GM12878 (cell line): ENCODE measurements at places on chromosomes 3 and 15. TPM values are rescaled to one million over a fixed set of nuclear protein-coding genes. Genes with fewer than 3 reads are reported as not detected.

DNA sequence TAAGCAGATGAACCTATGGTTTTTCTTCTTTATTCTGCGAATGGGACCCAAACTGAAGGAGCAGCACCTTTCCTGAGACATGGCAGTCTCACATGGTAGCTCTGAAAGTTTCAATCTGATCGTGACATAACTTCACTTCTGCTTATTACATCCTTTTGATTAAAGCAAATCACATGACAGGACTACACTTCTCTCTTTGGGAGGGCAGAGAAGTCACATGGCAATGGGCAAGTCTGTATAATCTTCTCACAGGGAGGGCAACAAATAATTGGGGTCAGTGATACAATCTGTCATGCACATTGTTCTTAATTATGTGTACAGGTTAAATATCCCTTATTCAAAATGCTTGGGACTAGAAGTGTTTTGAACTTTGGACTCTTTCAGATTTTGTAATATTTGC, 21.6 kb downstream of the NCBP2 start:
- no peak for DNase-seq
- no peaks in the 10 kb centered on the region for H3K27me3 ChIP-seq
- H3K27ac ChIP-seq = no peak overlapping the region
- H3K36me3 ChIP-seq = no peaks in the 10 kb centered on the region; the same call in 1 of the 2 replicates
- no peak overlapping the region for H3K4me3 ChIP-seq
- peaks cover 4% of the 10 kb centered on the region; the same call in 1 of the 2 replicates for H3K4me1 ChIP-seq

Gene PLIN1
- polyA plus RNA-seq = not detected in 2 replicates

- H3K36me3 ChIP-seq = no peaks in the 10 kb centered on the region
- no peaks in the 10 kb centered on the region for H3K4me1 ChIP-seq
- H3K27ac ChIP-seq = no peak overlapping the region
- no peaks in the 10 kb centered on the region for H3K27me3 ChIP-seq
- no peak for DNase-seq
Observed at GRCh38 chr3:43041517-43041916, 62.4 kb downstream of the GASK1A start.

Gene GNAI2
- 92.9 and 275 TPM in 2 replicates for polyA plus RNA-seq

Gene MORC1
- not detected in 2 replicates for polyA plus RNA-seq

- H3K36me3 ChIP-seq = peaks cover 2% of the 10 kb centered on the region; the same call in 1 of the 2 replicates
- no peak for DNase-seq
- peaks cover 7% of the 10 kb centered on the region for H3K4me1 ChIP-seq
- H3K27ac ChIP-seq = no peak overlapping the region
Observed at GRCh38 chr3:113783463-113783862, 36.6 kb downstream of the ATP6V1A start.

Gene DGKG
- polyA plus RNA-seq = 3.1 and 4.8 TPM in 2 replicates

GRCh38 chr15:73626072-73626471, 7.1 kb downstream of the NPTN start:
- H3K36me3 ChIP-seq = no peaks in the 10 kb centered on the region
- H3K4me1 ChIP-seq = peaks cover 19% of the 10 kb centered on the region
- DNase-seq = no peak
- no peak overlapping the region for H3K4me3 ChIP-seq
- H3K27me3 ChIP-seq = no peaks in the 10 kb centered on the region

GRCh38 chr3:55765906-55766701, 279.0 kb upstream of the WNT5A start:
- no peaks in the 10 kb centered on the region for H3K4me1 ChIP-seq
- no peaks in the 10 kb centered on the region for H3K36me3 ChIP-seq
- no peaks in the 10 kb centered on the region for H3K27me3 ChIP-seq
- H3K27ac ChIP-seq = no peak overlapping the region
- no peak overlapping the region for H3K4me3 ChIP-seq

Gene ROPN1
- not detected in 2 replicates for polyA plus RNA-seq

Gene TPRG1
- polyA plus RNA-seq = 27.7 and 28.3 TPM in 2 replicates

Gene TP63
- polyA plus RNA-seq = 8.6 and 9.4 TPM in 2 replicates

DNA sequence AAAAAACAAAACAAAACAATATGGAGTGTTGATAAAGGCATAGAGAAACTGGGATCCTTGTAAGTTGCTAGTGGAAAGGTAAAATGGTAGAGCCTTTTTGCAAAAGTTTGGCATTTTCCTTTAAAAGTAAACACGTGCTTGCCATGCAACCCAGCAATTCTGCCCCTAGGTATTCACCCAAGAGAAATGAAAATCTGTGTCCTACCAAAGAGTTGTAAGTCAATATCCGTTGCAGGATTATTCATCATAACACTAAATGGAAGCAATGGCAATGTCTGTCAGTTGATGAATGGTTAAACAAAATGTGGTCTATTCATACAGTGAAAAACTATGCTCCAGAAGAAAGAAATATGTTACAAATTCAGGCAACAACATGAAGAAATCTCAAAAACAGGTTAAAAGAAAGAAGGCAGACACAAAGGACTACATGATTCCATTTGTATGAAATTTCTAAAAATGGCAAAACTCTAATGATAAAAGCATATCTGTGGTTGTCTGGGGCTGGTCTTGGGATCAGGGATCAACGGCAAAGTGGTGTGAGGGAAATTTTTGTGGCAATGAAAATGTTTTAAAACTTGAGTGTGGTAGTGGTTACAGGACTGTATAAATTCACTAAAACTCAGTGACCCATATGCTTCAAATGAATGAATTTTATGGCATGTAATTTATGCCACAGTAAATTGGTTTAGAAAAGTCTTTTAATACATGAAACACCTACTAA, 229.6 kb downstream of the OPA1 start:
- no peaks in the 10 kb centered on the region for H3K4me1 ChIP-seq
- no peaks in the 10 kb centered on the region for H3K36me3 ChIP-seq
- DNase-seq = no peak
- no peak overlapping the region for H3K27ac ChIP-seq

- H3K36me3 ChIP-seq = peaks cover 22% of the 10 kb centered on the region; the same call in 1 of the 2 replicates
- H3K27ac ChIP-seq = no peak overlapping the region
- no peak for DNase-seq
- peaks cover 5% of the 10 kb centered on the region for H3K4me1 ChIP-seq
- no peak overlapping the region for H3K4me3 ChIP-seq
Observed at GRCh38 chr3:44989636-44990373, 13.8 kb downstream of the EXOSC7 start.

GRCh38 chr15:32898414-32898813, 180.6 kb downstream of the GREM1 start:
- H3K27ac ChIP-seq = no peak overlapping the region
- H3K36me3 ChIP-seq = no peaks in the 10 kb centered on the region
- H3K4me1 ChIP-seq = no peaks in the 10 kb centered on the region; the same call in 1 of the 2 replicates
- H3K4me3 ChIP-seq = no peak overlapping the region
- H3K27me3 ChIP-seq = 0 out of 2 replicates have a peak, but pooled peaks cover 1% of the 10 kb centered on the region
- no peak for DNase-seq

Gene EFHB
- 0.28 TPM in 1 of 2 replicates, not detected in the other for polyA plus RNA-seq

- no peaks in the 10 kb centered on the region for H3K36me3 ChIP-seq
- peaks cover 18% of the 10 kb centered on the region for H3K4me1 ChIP-seq
- no peak overlapping the region for H3K4me3 ChIP-seq
- DNase-seq = no peak
Observed at GRCh38 chr3:274927-275326, 78.4 kb downstream of the CHL1 start.

DNA sequence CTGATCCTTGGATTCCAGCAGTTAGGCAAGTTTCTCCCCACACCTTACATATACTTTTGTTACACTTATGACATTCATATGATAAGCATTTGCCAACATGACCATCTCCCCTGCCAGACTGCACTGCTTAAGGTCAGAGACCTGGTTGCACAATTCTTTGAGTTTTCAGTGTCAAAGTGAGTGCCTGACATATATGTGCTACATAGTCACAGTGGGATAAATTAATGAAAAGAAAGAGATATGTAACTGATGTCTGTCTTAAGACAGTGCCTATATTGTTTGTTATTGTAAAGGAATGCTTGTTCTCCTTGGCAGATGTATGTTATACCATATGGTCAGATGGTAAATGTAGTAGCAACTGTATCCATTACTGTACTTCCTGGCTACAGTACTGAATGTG, 3.5 kb upstream of the DCUN1D1 start:
- H3K27ac ChIP-seq = no peak overlapping the region
- no peak overlapping the region for H3K4me3 ChIP-seq
- DNase-seq = no peak
- H3K36me3 ChIP-seq = no peaks in the 10 kb centered on the region
- no peaks in the 10 kb centered on the region for H3K27me3 ChIP-seq
- peaks cover 5% of the 10 kb centered on the region for H3K4me1 ChIP-seq

- DNase-seq = no peak
- no peaks in the 10 kb centered on the region for H3K27me3 ChIP-seq
- no peak overlapping the region for H3K4me3 ChIP-seq
- no peak overlapping the region for H3K27ac ChIP-seq
- no peaks in the 10 kb centered on the region for H3K4me1 ChIP-seq
Observed at GRCh38 chr15:34248190-34248589, 23.4 kb downstream of the EMC4 start.

Gene DPPA2
- polyA plus RNA-seq = not detected in 2 replicates

DNA sequence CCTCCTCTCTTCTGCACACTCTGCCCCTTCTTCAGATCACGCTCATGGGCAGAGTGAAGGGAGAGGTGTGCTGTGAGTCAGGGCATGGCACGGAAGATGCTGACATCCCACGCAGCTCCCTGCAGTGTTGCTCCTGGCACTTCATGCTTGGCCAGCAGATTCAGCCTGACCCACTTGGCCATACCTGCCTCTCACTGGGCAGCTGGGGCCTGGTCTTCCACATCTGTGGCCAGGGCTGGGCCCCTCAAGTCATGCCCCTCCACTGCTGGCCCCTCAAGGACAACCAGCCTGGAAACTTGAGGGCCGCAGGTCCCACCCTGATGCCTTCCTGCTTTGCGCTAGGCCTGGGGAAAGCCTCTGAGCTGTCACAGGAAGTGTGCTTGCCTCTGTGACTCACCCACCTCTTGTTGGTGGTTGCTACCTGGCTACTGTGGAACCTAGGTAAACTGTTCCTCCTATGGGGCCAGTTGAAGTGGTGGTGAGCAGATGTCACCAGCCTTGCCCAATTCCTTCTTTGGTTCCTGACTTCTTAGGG, 48.7 kb downstream of the BSN start:
- no peaks in the 10 kb centered on the region for H3K36me3 ChIP-seq
- H3K4me1 ChIP-seq = no peaks in the 10 kb centered on the region
- H3K27me3 ChIP-seq = no peaks in the 10 kb centered on the region
- H3K27ac ChIP-seq = no peak overlapping the region

Gene ADAMTSL3
- 0.12 and 0.19 TPM in 2 replicates for polyA plus RNA-seq

DNA sequence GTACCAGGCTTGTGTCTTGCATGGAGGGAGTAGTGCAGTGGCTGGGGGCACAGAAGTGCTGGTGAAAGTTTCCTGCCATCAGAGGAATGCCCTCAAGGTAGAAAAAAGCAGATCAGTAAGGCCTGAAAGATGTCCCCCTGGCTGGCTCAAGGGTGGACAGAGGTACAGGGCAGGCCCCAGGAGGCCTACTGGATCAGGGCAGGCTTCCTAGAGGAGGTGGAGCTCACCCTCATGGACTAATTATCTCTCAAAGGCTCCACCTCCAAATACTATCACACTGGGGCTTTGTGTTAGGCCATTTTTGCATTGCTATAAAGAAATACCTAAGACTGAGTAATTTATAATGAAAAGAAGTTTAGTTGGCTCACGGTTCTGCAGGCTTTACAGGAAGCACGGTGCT, 7.8 kb downstream of the SPSB4 start:
- no peak overlapping the region for H3K4me3 ChIP-seq
- H3K36me3 ChIP-seq = no peaks in the 10 kb centered on the region
- H3K27me3 ChIP-seq = peaks cover 2% of the 10 kb centered on the region
- no peaks in the 10 kb centered on the region for H3K4me1 ChIP-seq
- H3K27ac ChIP-seq = no peak overlapping the region

Gene SAXO2
- polyA plus RNA-seq = 1.6 and 1.9 TPM in 2 replicates

DNA sequence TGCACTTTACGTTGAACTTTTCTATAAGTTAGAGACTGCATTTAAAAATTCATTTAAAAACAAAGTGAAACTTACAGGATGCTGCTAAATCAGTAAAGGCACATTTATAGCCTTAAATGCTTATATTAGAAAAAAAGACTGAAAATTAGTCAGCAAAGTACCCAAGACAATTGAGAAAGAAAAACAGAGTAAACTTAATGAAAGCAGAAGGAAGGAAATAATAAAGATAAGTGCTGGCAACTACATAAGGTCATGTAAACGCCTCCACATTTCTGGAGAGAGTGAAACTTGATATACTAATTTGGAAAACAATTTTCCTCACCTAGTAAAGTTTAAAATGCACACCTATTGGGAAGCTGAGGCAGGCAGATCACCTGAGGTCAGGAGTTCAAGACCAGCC, 58.2 kb upstream of the ACAN start:
- H3K4me1 ChIP-seq = no peaks in the 10 kb centered on the region
- no peak overlapping the region for H3K4me3 ChIP-seq
- H3K27me3 ChIP-seq = no peaks in the 10 kb centered on the region
- DNase-seq = no peak

GRCh38 chr15:101371519-101371918, 76.5 kb upstream of the SNRPA1 start:
- no peak overlapping the region for H3K4me3 ChIP-seq
- no peaks in the 10 kb centered on the region for H3K36me3 ChIP-seq
- no peak overlapping the region for H3K27ac ChIP-seq
- H3K4me1 ChIP-seq = no peaks in the 10 kb centered on the region
- DNase-seq = no peak

DNA sequence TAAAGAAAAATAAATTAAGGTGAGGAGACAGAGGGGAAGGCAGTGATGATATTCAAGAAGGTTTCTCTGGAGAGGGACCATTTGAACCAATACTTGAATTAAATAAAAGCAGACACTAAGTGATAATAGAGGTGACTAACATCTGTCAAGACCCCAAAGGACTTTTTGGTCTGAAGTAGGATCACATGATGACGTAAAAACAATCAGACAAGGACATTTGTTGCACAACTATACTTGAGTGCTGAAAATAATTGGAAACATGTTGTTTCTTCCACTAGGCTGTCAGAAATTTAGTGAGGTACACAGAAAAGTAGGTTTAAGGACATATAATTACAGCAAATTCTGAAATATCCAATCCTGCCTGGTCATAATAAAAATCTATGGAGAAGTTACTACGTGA, 179.5 kb downstream of the WNT5A start:
- H3K36me3 ChIP-seq = no peaks in the 10 kb centered on the region
- no peaks in the 10 kb centered on the region for H3K4me1 ChIP-seq
- peaks cover 3% of the 10 kb centered on the region; the same call in 1 of the 2 replicates for H3K27me3 ChIP-seq

- DNase-seq = no peak
- no peak overlapping the region for H3K27ac ChIP-seq
- H3K4me3 ChIP-seq = no peak overlapping the region
- no peaks in the 10 kb centered on the region for H3K27me3 ChIP-seq
- no peaks in the 10 kb centered on the region for H3K4me1 ChIP-seq
Observed at GRCh38 chr3:39275052-39275451, 4.8 kb downstream of the CX3CR1 start.

GRCh38 chr3:191255156-191255555, 56.1 kb downstream of the OSTN start:
- no peak overlapping the region for H3K4me3 ChIP-seq
- peaks cover 25% of the 10 kb centered on the region for H3K4me1 ChIP-seq

- no peaks in the 10 kb centered on the region for H3K27me3 ChIP-seq
- no peak overlapping the region for H3K27ac ChIP-seq
- H3K4me1 ChIP-seq = peaks cover 4% of the 10 kb centered on the region
- no peak for DNase-seq
Observed at GRCh38 chr3:185750702-185751101, 74.1 kb downstream of the IGF2BP2 start.

DNA sequence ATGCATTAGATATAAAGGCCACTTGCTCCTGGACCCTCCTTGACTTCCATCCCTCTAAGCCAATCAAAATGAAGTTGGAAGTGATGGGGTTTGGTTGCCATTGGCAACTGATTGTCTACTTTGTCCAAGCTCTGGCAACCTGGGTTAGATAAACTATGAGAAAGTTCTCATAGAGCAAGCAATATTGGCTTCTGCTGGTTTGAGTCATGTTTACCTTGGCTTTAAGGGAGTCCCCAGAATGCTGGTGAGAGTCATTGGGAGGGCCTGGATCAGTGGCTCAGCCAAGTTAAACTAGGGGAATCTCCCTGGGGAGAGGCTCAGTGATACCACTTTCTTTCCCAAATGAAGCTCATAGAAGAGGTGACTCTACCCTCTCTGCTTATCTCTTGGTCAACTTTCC, 176.3 kb upstream of the ROPN1 start:
- H3K36me3 ChIP-seq = no peaks in the 10 kb centered on the region
- H3K4me1 ChIP-seq = no peaks in the 10 kb centered on the region
- DNase-seq = no peak
- H3K27me3 ChIP-seq = no peaks in the 10 kb centered on the region
